ENCODE measurements at places on chromosomes 7 and 10.
A peak's percentile ranks its signal among the peaks of the same experiment; 100 is the strongest.

DNA sequence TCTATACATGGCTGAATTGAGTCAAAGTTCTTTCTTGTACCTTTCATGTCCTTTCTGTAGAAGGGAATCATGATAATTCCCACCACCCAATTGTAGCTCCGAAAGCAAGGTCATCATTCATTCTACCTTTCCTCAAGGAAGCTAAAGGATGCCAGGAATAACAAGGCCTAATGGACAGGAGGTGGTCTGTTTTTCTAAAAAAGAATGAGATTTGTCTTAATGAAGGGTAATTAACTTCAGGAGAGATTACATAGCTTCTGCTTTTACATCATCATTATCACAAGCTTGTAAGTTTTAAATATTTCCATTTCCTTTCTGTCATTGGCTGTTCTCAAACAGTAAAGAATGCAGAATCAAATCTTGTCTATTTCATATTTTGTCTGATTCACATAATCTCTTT lies 249.5 kb upstream of the SORCS1 start:
- no peak for DNase-seq

- peak; percentile 29 for DNase-seq
Measured at GRCh38 chr7:108643136-108643535, 73.5 kb downstream of the DNAJB9 start.

- DNase-seq, result no peak
Measured at GRCh38 chr7:27897441-27897847, 157.5 kb downstream of the TAX1BP1 start.

GRCh38 chr7:25663877-25664276 lies 435.6 kb upstream of the NPVF start:
- DNase-seq, result no peak

- no peak for DNase-seq
Measured at GRCh38 chr7:41134300-41135255, 568.3 kb downstream of the INHBA start.

GRCh38 chr7:97731736-97732564 lies at the start of gene TAC1:
Gene TAC1 (plus strand): TSS chr7:97732086. CDS start chr7:97732613, 527 bp downstream.
- peak; percentile 52 for DNase-seq

DNA sequence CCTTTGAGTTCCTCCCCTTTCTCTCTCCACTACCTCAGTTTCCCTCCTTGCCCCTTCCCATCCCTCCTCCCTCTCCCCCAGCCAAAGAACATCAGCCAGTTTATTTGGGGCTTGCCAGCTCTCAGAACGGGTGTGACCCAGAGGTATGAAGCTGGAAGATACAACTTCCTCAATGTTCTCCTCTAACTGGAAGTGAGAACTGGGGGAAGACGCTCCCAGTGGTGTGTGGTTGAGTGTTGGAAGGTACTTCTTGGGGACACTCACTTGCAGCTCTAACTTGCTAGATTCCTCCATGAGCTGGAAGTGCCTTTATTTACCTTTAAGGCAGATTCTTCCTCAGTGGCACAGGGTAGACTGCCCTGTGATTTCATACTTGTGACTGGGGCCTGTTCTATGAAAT lies 110.5 kb upstream of the HABP2 start:
- no peak for DNase-seq

DNA sequence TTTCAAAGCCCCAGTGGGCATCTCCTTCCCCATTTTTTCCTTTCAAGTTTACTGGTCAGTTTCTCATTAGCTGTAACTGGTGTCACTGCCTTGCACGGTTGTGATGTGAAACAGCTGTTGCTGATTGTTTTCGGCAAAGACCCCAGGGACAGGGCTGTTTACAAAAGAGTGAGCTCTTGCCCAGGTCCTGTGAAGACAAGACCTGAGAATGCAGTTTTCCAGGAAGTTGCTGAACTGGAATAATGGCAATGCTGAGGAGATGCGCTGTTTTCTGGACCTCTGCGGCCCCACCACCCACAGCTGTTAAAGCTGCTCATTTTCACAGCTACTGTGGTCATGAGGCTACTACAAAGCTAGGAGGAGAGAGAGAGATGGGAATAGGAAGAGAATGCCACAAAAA lies 116.6 kb upstream of the RSU1 start:
- no peak for DNase-seq

DNA sequence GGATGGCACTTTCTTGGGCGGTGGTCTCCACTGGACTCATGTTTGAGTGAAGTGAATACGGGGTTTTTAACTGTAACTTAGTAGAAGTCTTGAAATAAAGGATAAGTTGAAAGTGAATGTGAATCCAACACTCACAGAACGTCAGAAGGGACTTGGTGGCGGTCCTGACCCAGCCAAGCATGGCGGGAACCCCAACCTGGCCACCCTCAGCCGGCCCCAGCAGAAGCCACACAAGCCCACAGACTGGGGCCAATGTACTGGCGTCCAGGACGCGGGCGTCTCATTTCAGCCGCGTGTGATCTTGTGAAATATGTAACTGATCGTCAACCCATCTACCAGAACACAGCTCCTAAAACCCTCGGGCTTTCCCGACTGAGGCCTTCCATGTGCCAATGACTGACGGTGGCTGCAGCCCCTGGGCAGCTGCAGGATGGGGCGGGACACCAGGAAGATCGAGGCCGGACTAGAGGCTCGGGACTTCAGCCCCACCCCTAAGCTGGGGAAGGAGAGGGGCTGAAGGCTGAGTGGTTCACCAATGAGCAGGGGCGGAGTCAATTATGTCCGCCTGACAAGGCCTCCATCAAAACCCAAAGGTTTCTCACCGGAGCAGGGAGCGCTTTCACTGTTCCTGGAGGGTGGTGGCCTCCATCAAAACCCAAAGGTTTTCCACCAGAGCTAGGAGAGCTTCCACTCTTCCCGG lies 161.5 kb downstream of the MAD1L1 start:
- no peak for DNase-seq

DNA sequence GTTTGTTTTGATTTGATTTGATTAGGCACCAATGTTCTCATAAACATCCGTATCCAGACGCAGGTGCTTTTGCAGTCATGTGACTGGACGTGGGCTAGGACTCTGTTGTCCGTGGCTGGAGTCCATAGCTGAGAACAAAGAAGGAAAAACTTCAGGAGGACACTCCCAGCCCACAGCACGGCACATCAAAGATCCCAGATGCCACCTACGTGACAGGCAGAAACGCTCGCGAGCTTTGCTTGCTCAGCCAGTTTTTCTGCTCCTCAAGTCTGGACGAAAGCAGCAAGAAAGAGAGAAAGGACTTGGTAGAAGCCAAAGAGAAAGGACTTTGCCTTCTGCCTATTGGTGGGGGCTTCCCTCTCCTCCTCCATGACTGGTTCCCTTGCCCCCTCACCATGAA lies 6.9 kb upstream of the ZKSCAN1 start:
- DNase-seq, result peak; percentile 91

GRCh38 chr10:28939281-28940157 lies 262.2 kb downstream of the BAMBI start:
- DNase-seq, result peak; percentile 100

DNA sequence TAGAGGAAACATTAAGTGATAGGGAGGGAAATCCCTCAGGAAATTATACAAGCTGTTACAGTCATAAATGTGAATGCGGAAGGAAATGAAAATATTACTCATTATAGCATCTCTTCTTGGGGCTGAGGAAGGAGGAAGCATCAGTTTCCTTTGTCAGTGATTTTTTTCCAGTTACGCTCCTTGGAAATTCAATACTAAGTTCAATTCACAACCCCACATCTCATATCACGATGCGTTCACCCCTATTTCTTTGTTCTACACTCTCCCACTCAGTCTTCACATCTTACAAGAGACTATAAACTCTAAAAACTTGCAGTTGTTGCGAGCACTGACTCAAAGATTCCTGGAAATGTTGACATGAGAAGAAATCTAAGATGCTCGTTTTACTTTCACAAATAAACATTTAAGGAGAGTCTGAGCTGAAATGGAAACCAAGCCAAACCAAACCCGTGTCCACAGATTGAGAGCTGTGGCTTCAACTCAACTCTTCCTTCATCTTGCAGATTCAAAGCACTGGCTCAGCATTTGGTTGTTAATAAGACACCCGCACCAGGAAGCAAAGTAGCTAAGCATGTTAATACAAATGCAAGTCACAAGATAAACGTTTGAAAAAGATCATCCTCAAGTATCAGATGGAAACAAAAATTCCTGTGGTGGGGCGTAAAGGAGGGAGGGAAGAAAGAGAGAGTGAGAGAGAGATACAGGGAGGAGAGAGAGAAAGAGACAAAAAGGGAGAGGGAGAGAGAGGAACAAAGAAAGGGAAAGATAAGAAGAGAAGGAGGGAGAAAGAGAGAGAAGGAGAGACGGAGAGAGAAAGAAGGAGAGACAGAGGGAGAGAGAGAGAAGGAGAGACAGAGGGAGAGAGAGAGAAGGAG lies 150.0 kb upstream of the RSU1 start:
- DNase-seq, result no peak

DNA sequence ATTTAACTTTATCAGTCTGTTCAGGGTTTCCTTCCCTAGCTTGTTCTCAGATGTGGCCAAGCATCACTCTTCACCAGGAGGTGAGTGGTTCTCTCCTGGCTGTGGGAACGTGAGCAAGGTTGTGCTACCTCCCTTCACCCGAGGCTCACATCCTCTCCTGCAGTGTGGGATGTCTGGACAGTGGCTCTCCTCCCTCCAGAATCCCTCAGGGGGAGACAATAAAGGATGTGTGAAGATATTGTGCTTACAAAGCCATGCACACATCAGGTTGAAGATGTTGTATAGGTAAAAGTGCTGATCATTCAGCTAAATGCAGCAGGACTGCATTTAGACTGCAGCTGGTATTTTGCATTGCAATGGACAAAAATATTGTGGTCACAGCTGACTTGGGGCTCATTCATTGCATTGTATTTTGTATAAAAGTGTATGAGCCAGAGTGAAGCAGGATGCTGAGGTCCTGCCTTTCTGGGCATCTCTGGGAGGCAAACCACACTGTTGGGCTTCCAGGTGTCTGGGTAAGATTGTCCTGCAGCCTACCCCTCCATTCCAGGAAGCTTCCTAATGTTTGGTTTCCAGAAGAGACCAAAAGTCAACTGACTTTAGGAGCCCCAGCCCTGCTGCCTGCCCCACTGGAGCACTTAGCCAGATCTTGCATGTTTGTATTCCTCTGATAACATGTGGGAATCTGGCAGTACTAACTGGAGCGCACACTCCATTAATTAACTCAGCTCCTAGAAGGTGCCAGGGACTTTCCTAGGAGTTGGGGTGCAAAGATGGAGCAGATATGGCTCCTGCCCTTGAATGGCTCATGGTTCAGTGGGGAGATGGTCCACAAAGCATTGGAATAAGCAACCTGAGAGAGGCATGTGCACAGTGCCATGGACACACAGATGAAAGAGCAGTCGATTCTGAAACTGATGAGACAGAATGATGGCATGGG lies 292.5 kb upstream of the ZNF32 start:
- no peak for DNase-seq

DNA sequence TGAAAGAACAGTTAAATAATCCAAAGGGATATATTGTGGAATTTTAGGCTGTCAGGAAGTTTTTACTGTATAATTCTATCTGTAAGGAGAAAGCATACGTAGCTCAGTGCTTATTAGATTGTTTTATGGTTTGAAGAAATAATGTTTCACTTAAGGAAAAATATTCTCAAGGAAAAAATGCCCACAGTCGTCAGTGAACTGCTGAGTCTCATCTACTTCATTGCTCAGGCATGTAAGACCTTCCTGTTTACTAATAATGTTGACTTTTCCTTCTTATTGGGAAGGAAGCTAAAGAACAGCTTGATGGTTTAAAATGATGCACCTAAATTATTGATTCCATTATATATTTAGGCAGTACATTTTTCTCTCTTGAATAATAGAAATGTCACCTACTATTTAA lies 304.2 kb downstream of the SDK1 start:
- no peak for DNase-seq

DNA sequence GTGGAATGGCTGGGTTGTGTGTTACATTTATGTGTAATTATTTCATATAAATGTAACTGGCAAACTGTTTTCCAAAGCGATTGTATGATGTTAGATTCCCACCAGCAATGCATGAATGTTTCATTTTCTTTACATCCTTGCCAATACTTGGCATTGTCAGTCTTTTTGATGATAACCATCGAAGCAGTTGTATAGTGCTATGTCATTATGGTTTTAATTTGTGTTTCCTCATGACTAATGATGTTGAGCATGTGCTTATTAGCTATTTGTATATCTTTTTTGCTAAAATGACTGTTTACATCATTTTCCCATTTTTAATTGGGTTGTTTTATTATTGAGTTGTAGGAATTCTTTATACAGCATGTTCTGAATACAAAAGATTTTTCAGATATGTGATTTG lies 22.3 kb downstream of the AHCYL2 start:
- no peak for DNase-seq

DNA sequence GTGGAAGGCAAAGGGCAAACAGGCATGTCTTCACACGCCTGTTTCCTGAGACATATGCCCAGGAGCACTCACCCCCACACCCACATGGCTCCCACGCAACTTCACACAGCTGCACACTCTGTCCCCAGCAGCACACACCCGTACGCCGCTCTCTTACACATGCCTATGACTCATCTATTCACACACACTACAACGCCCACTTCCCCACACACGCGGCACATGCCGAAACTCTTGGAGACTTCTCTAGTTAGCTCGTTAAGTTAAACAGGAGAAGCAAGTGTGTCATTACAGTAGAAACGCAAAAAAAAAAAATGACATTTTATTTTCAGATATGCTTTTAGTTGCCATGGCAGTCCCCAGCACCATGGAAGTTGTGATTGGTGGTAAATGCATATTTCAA lies 6.7 kb downstream of the CALN1 start:
- peak; percentile 16 for DNase-seq

DNA sequence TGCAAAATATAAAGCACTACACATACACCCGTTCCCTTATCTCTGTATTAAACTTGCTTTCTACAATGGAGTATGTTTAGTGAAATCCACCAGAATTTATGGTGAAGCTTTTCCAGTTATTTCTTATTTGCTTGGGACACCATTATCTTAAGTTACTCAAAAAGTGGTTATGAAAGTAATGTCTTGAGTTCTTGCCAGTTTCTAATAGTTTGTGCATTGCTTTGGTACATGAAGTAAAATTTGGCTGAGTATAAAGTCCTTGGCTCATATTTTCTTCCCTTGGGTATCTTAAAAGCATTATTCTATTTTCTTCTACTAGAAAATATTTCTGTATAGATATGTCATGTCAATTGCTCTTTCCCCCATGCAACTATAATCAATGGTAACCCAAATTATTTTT lies 85.2 kb downstream of the POLR1F start:
- DNase-seq, result no peak

GRCh38 chr10:17077346-17077781 lies 52.2 kb downstream of the CUBN start:
- no peak for DNase-seq

DNA sequence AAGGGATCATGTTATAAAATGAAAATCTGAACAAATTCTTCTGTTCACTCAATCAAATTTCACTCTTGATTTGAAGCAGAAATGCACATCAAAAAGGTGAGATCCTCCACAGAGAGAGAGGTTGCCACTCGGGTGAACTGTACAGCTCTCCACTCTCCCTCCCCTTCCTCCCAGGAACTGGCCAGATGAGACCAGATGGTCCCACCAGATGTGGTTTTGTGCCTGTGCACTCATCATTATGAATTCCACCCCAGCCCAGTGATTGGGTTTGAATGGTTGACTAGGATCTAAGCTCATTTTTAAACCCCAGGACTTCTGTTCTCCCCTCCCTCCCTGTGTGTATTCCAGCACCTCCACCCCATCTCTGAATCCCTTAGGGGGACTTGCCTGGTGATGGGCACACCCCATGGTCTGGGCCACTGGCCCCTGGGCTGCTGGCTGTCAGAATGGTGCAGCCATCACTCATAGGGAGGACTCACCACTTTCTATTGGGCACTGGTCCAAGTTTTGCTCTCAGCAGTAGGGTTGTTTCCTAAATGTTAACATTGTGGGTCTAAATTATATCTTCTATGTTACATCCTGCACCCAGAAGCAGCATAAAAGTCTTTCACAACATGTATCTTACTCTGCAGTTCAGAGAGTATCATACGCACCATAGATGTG lies 393.1 kb downstream of the TNS3 start:
- no peak for DNase-seq

- DNase-seq, result no peak
Measured at GRCh38 chr7:66419210-66419609, 209.5 kb upstream of the KCTD7 start.
